NCI-H510A (cell line): ENCODE measurements at places on chromosomes 6 and 20.

DNA sequence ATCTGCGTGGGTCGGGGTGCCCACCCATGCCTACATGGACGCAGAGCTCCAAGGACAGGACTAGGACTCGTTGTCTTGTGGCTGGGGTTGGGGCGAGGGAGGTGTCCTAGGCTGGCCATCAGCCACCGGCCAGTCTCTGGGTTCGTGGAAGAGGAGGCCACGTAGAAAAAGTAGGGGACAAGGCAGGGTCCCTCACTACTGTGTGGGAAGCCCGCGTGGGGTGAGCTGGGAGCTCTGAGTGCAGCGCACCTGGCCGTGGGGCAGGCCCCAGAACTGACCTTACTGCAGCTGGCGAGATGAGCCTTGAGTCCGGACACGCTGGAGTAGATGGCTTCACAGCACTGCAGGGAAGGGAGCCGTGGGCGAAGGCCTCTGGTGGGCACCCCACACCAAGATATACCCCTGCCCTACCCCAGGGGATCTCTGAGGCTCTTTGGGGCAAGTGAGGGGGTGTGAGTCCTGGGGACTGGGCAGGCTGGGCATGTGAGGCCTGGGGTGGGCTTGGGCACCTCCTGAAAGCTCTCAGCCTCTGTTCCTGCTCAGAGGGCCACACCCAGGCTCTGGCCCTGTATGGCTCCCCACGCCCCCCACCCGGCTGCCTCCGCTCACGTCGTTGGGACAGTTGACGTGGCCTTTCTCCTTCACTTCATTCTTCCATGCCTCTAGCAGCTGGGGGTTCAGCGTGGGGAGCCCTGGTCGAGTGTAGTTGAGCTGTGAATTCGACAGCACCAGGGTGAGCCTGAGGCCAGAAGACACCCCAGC, 5.6 kb upstream of the UCKL1 start:
- no peak for DNase-seq

DNA sequence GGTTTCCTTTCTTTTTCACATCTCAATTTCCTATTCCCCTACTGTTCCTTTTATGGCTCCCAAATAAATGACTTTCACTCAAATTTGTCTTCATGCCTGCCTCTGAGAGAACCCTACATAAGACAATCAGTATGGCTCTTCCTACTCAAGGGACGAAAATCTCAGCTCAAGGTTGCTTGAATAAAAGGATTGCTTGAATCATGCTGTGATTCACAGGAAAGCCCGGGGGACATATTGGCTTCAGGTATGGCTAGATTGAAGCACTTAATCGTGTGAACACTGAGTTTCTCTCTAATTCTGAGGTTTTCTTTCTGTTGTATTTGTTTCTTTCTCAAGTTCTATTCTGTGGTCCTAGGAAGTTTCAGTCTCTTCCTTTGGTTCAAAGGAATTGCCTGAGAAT, 140.3 kb upstream of the SULF2 start:
- DNase-seq, result no peak

GRCh38 chr6:47103931-47104330, 61.8 kb upstream of the ADGRF1 start:
- DNase-seq, result no peak

- DNase-seq, result no peak
These were observed 343.9 kb downstream of the SOX4 start for GRCh38 chr6:21937466-21937865.

- no peak for DNase-seq
These were observed 86.2 kb downstream of the LCA5 start for GRCh38 chr6:79450984-79451383.

GRCh38 chr20:62671765-62672164, 29.5 kb downstream of the SLCO4A1 start:
- DNase-seq, result no peak

DNA sequence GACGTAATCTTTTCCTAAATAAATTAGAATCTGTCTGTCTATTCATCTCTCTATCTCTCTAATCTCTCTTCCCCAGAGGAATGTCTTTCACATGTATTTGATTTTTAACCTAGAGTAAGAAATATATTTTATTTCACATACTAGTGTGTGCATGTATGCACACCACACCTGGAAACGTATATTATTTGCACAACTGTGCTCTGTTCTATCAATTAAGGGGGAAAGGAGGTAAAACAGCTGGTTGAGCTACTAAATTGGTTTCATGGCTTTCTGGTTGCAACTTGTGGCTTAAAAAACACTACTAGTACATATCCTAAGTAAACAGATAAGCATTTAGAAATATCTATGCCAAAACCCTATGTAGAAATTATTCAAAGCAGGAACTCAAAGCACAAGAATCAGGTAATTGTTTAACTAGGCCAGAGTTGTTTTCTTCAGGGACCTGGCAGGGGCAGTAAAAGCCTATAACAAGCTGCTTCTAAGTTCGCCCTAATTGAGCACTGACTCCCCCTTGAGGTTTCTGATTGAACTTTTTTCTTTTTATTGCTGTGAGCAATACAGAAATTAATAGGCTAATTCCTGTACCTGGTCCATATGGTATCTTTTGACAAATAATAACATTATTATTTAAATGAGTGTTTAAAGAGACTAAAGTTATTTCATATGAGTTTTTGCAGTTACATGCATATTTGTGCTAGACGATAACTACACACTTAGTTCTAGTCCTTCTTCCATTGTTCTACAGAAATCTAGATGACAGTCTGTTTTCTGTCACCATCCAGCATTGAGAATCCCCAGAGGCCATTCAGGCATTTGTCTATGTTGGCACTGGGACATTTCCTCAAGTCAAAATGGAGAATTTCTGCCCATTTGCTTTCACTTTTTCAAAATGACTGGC, 88.6 kb downstream of the MCHR2 start:
- DNase-seq, result peak; percentile 2

GRCh38 chr20:60262967-60263603, 304.9 kb downstream of the CDH26 start:
- DNase-seq, result no peak
